Activated T-cell treated with anti-CD3 and anti-CD28 coated beads, Interleukin-2, amount 50 U/mL, for 4 hours (primary cell): ENCODE measurements at places on chromosomes 2 and 18.
A peak's percentile ranks its signal among the peaks of the same experiment; 100 is the strongest.

GRCh38 chr18:7476386-7476785 lies 90.7 kb upstream of the PTPRM start:
- DNase-seq, result no peak

DNA sequence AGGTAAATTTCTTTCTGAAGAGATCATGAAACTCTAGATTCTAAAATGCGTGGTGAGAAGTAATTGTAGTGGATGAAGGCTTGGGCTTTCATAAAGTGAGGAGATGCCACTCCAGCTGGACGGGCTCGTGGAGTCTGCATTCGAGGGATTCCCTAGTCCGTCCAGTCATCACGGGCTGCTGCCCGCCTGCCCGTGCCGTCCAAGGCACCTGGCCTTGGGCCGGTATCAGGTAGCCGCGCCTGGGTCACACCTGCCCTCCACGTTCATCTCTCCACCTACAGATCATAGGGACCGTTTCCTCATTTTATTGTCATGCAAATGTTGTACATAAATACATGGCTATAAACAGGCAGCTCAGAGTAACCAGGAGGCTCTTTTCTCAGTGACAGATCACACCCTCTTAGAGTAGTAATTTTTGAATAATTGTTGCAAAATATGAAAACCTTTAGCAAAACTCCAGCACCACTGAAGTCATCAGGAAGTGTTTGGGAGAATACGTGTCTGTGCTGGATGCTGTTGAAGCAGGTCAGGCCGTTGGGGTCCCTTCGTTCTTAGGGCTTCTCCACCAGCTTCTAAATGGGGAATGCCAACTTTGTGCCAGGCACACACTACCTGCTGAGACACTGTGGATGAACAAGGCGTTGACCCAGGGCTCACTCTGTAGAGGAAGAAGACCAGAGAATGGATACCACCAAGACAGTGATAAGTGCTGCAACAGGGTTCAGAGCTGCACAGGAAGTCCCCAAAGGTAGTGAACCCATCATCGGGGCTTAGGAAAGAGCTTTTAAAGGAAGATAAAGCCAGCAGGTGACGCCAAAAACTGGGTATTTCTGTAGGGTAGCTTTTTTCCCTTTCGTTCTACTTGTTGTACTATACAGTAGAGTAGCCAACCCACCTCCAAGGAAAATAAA lies 112.5 kb downstream of the FAM210A start:
- no peak for DNase-seq

- no peak for DNase-seq
These were observed 1079.8 kb upstream of the ZEB2 start for GRCh38 chr2:145599756-145600155.

DNA sequence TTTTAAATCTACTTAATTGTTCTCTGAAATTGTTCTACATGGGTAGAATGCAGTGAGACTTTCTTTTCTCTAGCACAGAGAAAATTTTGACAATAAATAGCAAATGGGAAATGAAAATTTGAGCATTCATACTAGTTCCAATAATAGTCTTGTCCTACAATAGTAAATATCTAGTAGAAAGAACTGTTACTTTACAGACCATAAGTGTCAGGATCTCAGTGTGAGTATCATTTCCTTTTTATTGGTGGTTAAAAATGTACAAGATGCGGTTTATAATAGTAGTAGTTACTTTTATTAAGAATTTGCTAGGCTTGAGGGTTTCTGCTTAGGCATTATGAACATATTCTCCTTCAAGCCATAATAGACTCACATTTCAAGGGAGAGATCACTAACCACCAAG lies 43.2 kb downstream of the KCNE4 start:
- no peak for DNase-seq

- DNase-seq, result no peak
These were observed 22.0 kb downstream of the TNFRSF11A start for GRCh38 chr18:62347089-62347506.

- no peak for DNase-seq
These were observed 75.4 kb upstream of the SLC35G4 start for GRCh38 chr18:11533942-11534496.

DNA sequence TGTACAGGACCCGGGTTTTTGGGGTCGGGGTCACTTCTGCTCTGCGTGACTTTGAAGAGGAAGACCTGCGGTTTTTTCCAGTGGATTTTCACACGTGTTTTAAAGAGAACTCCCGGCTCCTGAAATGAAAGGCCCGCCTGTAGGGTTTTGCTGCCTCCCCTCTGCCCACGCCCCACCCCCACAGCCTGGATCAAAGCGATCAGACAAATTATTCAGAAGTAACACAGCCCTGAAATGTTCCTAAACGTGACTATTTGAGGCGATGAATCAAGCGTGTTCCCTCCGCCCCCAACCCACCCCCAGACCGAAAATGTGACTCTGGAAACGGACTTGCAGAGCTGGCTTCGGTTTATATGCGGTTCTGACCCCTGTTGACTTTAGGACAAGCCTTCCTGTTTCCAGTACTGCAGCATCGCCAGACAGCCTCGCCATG lies 28.7 kb upstream of the SMIM21 start:
- DNase-seq, result peak; percentile 38

- DNase-seq, result peak; percentile 10
These were observed 41.2 kb upstream of the DAPL1 start for GRCh38 chr2:158753641-158754611.

GRCh38 chr2:109670556-109671411 lies 56.6 kb downstream of the SOWAHC start:
- no peak for DNase-seq

- no peak for DNase-seq
These were observed 29.3 kb downstream of the SERPINE2 start for GRCh38 chr2:224009605-224010315.

DNA sequence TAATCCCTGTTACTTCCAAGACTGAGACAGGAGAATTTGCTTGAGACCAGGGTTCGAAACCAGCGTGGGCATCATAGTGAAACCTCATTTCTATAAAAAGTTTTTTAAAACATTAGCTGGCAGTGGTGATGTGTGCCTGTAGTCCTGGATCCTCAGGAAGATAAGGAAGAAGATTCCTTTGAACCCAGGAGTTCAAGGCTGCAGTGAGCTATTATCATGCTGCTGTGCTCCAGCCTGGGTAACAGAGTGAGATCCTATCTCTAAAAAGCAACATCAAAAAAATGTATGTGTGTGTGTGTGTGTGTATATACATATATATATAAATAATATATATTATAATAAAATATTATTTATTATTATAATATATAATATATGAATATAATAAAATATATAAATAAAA lies 1417.6 kb upstream of the CDH2 start:
- DNase-seq, result no peak

DNA sequence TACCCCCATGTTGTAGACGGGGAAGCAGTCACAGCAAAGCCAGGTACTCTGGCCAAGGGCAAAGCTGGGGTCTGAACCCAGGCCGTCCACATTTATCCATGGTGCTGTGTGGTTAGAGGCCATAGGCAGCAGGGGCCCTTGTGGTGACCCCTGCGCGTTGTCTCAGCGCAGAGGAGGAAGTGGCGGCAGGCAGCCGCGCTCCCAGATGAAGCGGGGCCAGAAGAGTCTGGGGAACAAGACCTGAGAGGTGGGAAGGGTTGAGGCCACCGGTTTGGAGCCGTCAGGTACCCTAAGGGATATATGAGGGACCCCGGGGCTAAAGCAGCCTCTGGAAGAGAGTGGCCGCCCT lies 770 bp downstream of the ZNF396 start:
- no peak for DNase-seq

GRCh38 chr2:215915441-215915840 lies 97.9 kb downstream of the MREG start:
- no peak for DNase-seq

DNA sequence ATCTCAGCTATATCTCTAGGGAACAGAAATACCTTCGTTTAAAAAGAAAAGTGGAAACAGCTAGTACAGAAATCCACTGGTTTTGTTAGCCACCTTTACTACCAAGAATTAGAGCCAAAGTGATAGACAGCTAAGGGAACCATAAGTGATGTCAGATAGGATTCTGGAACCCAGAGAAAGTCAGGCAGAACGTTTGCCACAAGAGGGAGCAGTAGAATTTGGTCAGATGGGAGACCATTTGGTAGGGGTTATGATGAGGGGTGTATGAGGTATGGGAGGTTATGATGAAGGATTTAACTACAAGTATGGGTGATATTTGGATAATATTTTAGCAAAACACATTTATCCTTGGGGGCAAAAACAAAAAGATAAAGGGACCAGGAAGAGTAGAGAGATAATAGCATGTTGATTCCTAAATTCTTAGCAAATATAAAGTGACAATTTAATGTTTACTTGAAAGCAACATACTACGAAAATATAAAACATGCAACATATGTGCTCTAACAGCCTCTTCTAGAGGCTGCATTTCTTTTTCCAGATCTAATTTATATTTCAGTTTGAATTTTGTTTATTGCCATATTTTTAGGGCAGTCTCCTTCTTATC lies 3.3 kb downstream of the SLC8A1 start:
- DNase-seq, result no peak

GRCh38 chr18:8711736-8712135 lies 6.4 kb downstream of the MTCL1 start:
- DNase-seq, result no peak

- DNase-seq, result no peak
These were observed 102.3 kb downstream of the TCF4 start for GRCh38 chr18:55485666-55486065.

DNA sequence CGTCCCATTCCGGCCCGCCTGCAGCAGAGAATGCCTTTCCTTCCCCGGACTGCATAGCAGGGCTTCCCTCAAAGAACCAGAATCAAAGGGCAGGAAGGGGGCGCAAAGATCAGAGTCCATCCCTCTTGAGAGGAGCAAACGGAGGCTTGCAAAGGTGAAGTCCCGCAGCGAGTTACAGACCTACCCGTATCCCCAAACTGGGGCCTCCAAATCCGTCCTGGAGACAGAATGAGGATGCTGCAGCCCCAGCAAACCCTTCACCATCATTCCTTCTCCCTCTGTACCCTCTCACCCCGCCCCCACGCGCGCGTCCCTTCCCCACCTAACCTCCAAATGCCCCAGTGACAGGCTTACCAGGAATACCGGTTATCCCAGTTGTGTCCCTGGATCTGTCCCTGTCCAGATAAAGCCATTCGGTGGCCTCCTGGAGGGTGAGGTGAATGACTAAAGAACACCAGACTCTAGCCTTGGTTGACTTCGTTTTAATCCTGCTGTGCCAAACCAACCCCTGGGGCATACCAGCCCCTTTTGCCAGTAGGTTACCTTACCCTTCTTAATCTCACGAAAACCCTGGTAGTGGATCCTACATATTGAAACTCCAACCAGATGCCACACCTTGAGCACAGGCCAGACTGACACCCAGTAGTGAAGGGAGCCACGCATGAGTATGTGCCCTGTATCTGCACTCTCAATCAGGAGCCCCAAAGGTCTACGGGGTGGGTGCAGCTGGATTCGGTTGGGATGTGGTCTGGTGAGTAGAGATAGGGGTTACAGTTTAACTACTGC lies 961 bp upstream of the SLC40A1 start:
- no peak for DNase-seq

DNA sequence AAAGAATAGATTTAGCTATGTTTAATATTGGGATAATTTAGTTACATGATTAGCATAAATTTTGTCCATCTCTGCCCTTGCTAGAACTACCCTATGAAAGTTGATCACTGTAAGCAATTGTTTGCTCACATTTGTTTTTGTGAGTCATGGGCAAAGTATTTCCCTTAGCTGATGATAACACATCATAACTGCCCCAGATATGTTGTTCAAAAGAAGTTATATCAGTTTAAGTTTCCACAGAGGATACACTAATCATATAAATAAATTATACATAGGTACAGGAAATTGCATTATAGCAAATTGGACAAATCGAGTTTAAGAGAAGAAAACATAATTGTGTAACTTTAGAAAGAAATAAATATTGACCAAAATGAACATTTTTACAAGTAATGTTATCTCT lies 223.2 kb upstream of the PIK3C3 start:
- DNase-seq, result no peak

GRCh38 chr2:64970495-64970894 lies 18.7 kb upstream of the SLC1A4 start:
- no peak for DNase-seq

DNA sequence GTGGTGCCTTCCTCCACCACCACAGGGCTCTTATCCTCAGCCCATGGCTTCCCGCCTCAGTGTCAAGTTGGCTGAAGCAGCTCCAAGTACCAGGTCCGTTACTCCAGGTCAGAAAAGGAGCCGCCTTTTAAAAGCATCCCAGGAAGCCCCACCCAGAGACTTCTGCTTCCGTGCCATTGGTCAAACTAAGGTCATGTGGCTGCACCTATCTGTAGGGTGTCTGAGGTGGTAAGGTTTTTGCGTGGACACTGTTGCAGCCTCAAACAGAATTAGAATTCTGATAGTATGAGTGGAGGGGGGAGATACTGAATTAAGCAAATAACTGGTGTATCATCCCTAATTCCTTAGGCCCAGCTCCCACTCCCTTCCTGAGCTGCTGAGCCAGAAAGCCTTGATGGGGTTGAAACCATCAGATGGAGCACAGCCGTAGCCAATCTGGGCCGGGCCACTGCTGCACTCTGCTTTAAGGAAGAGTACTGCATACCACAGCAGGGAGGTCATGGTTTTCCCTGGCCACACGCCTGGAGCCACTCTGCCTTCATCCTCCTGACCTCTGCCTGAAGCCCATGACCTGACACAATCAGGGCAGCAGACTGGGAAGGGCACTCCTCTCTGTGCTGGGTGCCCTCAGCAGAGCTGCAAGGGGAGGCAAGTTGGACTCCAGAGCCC lies 8.4 kb downstream of the TMEM247 start:
- DNase-seq, result no peak
